GM13977 (cell line): ENCODE measurements at places on chromosomes 5 and 9.

GRCh38 chr5:66010476-66010875 lies 84.1 kb downstream of the ERBIN start:
- no peak for DNase-seq

DNA sequence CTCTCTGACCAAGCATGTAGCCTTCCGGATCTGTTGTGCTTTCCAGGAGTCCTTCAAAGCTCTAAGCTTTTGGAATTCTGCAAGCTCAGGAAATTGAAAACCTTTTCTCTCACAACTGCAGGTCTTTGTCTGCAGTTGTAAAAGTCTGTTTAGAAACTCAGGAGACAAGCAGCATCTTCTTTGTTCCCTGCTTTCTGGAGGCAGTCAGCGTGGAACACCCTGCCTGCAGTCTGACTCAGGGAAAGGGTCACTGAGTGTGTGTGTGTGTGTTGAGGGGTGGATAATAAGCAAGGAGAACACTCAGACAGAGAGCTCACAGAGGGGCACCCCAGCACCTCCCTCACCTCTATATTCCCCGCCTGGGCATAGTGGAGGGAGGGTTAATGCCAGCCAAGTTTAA lies 29.1 kb downstream of the KCNIP1 start:
- no peak for DNase-seq

DNA sequence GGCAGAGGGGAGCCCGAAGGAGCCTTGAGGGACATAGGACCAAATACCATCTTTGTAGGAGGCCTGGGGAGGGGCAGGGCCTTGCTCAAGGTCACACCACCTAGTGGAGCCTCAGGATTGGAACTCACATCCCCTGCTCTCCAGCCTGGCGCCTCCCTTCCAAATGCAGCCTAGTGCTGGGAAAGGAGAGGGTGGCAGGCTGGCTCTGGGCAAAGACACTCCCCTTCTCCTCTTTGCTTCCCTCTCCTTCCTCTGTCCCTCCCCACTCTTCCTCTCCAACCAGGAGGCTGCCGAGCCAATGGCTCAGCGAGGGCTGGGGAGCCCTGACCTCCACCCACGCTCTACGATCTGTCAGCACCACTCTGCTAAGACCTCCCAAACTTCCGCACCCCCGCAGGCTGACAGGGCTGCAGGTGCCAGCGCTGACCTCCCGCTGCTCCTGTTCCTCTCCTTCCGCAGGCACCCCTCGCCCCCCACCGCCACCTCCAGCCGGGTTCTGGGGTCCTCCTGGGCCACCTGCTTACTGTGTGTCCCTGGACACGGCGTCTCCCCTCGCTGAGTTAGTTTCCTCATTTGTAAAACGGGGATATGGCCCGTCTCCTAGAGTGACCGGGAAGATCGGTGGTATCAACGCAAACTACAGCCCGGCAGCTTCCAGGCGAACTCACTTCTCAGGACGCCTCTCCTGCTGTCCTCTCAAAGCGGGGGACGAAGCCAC lies 52.9 kb downstream of the C9orf50 start:
- DNase-seq, result no peak

- DNase-seq, result no peak
Measured at GRCh38 chr5:25027061-25027460, 382.3 kb upstream of the CDH10 start.

DNA sequence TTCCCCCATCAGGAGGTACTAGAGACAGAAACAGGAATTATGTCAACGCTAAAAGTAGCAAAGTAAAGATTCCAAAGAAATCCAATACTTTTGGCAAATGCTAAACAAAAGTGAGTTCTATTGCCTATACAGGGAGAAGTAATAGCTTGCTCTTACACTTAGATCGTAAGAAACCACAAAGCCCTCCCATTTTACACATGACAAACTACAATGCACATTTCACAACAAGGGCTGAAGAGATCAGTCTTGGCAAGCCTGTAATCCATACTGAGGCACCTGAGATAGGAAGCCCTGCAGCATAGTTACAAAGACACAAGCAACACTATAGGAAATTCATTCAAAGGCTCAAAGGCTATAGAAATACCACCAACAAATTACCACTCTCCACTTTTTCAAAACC lies 7.7 kb downstream of the HNRNPK start:
- no peak for DNase-seq

DNA sequence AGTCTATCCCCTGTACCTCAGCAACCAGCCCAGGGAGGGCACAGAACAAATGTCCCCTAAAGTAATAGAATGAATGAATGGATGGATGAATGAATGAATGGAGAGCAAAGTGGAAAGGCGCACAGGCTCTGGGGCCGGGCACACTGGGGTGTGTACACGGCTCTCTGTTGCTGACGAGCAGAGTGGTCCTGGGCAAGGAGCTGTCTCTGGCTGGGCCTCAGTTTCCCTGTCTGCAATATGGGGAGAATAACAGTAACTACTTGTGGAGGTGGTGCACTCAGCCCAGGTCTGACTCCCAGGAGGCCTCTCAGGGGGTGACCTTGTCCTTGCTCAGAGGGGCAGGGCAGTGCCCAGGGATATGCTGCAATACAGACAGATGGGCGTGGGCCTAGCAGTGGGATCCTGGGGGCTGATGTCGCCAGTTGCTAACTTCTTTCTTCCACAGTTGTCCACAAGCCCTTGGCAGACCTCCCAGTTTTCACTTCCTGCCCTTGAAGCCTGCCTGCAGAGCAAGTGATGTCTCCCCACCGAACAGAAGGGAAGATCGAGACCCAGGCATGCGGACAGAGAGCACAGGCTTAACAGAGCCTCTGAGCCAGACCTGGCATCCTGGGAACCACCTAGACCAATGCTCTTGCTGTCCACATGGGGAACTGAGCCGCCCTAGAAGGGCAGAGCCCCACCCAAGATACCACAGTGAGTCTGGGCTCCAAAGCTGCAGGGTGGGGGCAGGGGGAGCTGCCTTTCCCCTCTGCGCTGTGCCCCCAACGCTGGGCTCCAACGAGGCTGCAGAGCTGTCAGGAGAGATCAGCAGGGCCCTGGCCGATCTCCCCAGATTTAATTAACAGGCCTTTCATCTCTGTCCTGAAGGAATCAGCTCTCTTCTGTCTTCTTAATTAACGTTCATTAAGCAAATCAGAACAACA lies 13.6 kb upstream of the LAMC3 start:
- no peak for DNase-seq
